ENCODE measurements at places on chromosomes 3 and 15.

DNA sequence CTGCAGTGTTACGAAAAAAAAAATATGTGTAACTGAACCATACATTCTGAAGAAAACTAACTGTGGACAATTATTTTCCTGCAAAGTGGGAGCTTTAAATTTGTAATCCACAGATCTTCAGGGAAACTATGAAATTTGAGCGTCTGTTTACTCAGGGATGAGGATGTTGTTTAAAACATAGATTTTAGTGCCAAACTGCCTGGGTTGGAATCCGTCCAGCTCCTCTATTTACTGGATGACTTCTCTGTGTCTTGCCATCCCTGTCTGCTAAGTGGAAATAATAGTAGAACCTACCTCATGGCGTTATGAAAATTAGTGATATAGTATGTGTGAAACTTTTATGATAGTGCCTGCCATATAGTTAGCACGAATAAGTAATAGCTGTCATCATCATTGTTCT is 666.5 kb downstream of the SQOR start:
- DNase-seq: no peak

- no peak for DNase-seq
Observed at GRCh38 chr15:41258750-41259471, 27.8 kb downstream of the CHP1 start.

DNA sequence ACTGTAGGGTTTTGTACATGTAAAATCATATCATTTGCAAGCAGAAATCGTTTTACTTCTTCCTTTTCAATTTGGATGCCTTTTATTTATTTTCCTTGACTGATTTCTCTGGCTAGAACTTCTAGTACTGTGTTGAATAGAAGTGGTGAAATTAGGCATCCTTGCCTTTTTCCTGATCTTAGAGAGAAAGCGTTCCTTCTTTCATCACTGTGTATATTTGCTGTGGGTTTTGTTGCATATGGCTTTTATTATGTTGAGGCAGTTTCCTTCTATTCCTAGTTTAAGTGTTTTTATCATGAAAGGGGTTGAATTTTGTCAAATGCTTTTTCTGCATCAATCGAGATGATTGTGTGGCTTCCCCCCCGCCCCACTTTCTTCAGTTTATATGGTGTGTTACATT is 140.9 kb downstream of the ATG7 start:
- DNase-seq: no peak

- no peak for DNase-seq
Observed at GRCh38 chr3:1374471-1374870, 281.6 kb downstream of the CNTN6 start.

DNA sequence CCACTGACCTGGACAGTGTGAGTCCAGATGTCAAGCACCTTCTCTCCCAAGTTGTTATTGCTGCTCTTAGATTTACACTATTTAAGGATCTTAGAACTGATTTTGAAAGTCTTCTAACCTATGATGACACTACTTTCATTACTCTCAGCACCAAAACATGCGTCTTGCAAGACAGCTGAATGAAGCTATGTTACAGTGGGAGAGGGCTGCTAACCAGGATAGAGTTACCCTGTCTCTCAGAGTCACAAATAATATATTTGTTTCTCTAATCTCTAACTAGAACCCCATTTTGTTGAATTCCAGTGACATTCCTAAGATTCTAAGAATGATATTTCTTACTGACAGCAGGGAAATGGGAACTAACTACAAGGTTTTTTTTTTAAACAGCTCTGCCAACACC is 455.5 kb downstream of the MAGI1 start:
- DNase-seq: no peak

DNA sequence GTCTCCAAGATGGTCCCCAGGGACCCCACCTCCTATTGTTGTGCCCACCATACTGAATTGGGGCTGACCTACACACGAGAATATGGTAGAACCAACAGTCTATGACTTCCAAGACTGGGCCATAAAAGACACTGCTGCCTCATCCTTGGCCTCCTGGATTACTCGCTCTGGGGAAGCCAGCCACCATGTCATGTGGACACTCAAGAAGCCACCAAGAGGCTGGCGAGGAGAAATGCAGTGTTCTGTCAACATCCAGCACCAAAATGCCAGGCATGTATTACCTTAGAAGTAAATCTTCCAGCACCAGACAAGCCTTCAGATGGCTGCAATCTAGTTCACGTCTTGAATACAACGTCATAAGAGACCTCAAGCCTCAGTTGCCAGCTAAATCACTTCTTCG is 17.1 kb upstream of the TPM1 start:
- DNase-seq: no peak

DNA sequence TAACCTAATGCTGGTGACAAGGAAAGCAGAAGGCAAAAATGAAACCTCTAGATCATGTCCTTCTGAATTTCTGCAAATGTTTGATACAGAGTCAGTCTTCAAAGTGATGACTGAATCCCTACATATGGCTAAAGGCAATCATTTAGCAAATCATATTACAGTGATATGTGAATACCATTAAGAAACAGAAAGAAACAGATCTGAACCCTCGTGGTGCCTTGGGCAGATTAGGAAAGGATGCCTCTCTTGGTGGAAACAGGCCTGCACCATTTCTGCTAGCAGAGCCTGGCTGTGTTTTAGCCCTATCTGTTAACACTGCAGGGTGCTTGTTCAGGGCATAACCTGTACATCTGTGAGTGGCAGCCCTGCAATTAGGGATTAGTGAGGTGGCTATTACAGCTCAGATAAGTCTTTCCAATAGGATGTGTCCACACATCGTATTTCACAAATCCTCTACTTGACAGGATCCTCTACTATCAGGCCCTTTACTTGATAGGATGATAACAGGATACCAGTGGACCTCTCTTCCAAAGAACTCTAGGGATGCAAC is 12.1 kb downstream of the SEC22C start:
- no peak for DNase-seq

GRCh38 chr3:45509038-45509767 is 85.3 kb upstream of the LIMD1 start:
- no peak for DNase-seq

DNA sequence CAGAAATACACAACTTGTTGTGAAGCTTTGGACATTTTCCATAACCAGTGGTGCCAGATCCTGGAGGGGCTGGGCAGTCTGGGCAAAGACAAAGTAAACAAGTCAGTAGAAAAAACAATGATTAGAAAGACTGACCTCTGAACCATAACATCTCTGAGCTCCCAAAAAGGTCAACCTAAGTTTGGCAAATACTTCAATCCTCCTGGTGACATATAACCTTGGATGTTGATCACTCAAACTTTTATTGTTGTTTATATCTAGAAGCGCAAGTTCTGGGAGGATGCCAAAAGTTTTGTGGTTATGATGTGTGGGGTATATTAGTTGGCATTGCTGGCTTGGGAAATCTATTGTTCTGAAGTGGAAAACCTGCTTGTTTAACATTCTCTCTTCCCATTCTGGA is 257.7 kb downstream of the DIPK2A start:
- DNase-seq: no peak
